ENCODE measurements at places on chromosomes 1 and 21.

GRCh38 chr1:36657826-36658225 is 175.1 kb upstream of the CSF3R start:
- DNase-seq, result no peak

DNA sequence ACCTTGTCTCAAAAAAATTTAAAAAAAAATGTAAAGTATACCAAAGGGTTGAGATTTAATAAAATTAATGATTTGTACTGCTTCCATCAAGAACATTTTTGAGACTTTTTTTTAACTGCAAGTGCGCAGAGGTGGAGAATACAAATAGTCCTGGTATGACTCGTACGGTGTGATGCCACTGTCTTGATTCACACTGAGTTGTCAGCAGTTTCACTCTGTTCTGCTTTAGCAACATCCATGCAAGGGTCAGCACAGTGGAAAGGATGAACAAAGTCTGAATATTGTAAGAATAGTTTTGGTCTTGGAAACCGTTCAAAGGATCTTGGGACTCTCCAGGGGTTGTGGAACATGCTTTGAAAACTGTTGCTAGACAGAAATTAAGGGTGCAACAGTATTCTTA is 40.2 kb downstream of the EXO1 start:
- no peak for DNase-seq

DNA sequence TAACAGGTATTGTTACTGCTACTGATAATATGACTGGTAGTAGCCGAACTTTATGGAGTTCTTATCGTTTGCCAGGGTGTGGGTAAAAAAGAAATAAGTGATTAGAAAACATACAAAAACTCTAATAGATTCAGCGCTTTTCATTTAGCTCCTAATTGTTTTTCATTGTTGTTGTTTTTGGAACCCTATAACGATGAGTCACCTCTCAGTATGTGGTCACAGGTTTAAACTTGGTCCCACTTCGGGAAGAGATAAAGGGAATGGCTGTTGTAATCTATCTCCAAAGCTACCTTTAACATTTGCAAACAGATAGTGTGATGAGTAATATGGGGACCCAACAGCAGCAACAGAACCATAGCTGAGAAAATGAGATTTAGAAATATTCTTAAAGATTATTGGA is 62.7 kb upstream of the BCL10 start:
- DNase-seq, result no peak

DNA sequence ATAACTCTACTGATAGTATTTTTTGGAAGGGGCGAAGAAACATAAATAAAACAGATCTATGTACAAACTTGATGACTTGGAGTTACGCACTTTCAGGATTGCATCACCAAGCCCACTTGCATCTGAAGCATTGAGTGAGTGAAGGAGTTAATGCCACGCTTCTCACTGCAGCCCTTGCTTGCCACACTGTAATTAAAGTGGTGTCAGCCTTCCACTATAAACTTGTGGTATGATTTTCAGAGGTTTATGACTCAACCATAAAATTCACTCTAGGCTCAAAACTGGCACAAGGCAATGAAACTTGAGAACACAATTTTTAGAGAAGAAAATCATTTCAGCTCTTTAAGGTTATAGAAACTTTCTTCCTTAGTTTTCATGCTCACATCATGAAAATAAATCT is 93.9 kb upstream of the PRMT6 start:
- no peak for DNase-seq

GRCh38 chr1:160830321-160831153 is 32.1 kb downstream of the CD244 start:
- peak; percentile 86 for DNase-seq

DNA sequence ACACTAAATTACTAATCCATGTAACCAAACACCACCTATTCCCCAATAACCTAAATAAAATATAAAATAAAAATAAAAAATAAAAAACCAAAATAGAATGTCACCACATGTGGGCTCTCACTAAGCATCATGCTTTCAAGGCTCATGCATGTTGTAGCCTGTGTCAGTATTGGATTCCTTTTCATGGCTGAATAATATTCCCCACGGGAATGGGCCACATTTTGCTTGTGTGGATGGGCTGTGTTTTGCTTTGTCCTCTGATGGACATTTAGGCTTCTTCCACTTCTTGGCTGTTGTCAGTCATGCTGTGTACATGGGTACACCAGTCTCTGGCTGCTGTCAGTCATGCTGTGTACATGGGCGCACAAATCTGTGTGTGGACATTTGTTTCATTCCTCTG is 3.2 kb downstream of the KRTAP10-6 start:
- no peak for DNase-seq

DNA sequence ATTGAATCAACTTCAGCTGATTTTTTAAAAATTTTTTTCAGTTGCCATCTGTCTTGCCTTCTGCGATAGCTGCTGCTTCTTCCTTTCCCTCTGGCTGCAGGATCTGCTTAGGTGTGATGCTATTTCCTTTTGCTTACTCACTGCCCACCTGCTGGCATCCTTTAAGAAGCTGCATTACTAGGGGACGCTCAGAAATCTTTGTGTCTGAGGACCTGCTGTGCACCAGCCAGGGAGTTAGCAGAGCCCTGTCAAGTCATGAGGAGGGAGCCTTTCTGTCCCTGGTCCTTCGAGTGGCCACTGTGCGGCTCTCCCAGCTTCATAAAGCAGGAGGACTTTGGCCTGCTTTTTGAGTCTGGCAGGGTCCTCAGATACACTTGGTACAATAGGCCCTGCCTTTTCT is 327.8 kb downstream of the USH2A start:
- DNase-seq, result no peak

DNA sequence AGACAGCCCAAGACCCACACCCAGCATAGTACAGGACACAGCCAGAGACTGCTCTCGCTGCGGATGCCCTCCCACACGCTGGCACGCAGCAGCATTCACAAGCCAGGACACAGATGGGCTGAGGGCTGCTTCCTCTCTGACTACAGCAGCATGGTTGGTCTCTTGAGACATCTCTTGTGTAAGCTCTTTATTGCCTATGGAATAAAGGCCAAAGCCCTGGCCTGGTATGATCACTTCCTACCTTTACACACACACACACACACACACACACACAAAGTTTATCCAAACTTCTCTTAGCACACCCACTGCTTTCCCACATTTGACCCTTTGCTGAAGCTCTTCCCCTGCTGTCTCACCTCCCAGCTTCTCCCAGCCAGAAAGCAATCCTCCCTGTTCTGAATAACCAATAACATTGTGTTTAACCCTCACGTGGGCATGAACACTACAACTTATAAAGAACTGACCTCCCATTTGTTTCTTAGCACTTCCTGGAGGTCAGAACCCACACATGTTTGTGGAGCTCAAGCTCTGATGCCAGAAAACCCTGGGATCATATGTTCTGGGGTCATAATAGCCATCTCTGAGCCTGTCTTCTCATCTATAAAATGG is 1.2 kb upstream of the LUZP1 start:
- DNase-seq, result peak; percentile 43

- no peak for DNase-seq
These were observed 753.3 kb downstream of the LTN1 start for GRCh38 chr21:28239340-28239739.
